Hepatic stellate cell (primary cell): ENCODE measurements at places on chromosomes 6 and 20.
A peak's percentile ranks its signal among the peaks of the same experiment; 100 is the strongest.

- no peak for DNase-seq
Measured at GRCh38 chr20:60104993-60105803, 147.0 kb downstream of the CDH26 start.

GRCh38 chr20:54110457-54110856, 40.1 kb upstream of the BCAS1 start:
- no peak for DNase-seq

DNA sequence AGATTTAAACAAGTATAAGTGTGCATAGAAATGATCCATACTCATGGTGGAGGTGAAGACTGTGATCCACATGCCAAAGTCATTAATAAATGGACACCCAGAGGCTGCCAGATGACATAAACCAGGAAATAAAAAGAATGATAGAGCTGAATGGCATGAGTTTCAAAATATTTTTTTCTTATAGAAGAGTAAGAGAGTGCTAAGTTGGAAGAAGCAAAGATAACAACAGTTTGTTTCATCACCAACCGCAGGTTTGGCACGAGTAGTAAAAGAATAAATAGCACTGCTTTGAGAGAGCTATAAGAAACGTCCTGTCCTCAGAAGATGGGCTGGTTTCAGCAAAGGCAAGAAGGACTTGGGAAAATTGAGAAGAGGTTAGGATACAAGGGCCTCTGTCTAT, 246.9 kb downstream of the UBE3D start:
- DNase-seq: no peak

DNA sequence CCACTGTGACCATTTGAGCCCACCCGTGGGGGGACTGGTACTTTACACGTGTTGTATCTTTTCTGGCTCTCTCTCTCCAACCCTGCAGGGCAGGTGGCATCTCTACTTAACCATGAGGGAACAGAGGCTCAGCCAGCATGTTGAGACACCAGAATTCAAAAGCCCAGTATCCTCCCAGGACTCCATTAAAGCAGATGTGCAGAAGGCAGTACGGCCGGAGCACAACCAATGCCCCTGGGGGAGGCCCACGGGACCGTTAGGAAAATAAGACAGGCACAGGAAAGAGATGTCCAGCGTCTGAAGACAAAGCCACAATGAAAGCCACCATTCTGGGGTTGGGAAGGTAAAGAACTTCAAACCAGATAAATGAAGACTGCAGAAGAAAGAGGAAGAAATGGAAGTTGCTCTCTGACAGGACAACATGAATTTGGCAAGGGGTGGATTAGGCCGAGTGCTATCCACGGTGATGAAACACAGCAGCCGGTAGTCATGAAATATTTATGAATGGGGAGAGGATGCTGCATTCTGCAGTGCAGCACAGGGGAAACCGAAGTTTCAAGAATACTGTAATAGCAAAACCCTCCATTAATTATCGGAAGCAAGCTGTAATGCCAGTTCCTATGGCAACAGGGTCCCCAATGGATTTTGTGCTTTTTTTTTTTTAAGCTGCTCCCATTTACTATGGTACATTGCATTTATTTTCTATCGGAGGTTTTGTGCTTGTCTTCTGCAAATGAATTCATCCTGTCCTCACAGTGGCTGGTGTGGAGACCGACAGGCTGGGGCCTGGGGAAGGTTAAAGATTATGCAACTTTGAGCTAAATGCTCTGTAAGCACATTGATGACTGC, 179.4 kb downstream of the NRN1 start:
- DNase-seq: no peak

DNA sequence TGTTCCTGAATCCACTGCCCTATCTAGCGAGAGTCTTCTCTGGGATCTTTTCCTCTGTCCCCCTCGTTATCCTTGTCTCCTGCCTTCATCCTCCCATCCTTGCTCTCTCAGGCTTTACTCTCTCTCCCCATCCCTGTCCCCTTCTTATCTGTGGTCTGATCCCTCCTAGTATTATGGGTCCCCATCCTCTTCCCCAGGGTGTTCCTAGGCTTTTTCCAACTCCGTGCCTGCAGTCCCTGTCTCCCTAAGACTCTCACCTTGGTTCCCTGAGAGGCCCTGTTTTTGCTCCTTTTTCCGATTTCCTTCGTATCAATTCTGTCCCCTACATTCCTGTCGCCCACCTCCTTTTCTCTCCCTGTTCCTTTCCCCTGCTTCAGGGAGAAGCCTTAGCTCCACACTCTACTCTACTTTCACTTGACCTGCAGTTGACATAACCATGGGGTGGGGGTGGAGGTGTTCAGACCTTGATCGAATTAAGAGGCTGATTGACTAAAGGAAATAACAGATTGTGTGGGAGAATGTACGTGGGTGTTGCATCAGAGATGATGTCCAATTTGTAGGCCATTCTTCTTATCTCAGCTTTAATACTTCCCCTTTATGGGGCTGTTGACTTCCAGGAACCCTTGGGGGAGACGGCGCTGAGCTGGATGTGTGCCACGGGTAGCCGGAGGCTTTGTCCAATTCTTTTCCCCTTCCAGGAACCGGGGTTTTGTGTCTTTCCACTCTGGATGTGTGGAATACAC, 905 bp downstream of the PPARD start:
- peak; percentile 35 for DNase-seq

DNA sequence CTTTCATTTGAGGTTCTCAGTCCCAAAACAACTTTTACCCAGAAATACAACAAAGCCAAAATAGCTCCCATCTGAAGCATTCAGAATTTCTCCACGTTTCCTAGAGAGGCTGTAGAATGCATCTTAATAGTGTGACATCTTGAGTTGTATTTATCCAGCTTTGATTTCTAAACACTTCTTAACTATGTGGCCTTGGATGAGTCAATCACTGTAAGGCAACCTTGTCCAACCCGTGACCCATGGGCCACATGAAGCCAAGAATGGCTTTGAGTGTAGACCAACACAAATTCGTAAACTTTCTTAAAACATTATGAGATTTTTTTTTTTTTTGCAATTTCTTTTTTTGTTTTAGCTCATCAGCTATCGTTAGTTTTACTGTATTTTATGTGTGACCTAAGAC, 108.1 kb downstream of the RALGAPA2 start:
- no peak for DNase-seq

DNA sequence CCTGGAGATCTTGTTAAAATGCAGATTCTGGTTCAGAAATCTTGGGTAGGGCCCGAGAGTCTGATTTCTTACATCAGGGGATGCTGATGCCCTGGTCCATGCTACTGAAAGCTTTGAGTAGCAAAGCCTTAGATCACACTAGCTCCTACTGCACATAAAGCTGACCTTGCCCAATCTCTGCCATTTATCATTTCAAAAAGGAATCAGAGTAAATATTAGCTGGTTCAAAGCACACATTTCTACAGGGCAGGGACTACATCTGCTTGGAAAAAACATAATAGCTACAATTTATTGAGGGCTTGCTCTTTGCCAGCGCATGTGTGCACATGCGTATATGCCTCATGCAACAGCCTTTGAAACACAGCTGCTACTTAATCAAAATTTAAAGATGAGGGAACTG, 440.4 kb upstream of the ARID1B start:
- no peak for DNase-seq

DNA sequence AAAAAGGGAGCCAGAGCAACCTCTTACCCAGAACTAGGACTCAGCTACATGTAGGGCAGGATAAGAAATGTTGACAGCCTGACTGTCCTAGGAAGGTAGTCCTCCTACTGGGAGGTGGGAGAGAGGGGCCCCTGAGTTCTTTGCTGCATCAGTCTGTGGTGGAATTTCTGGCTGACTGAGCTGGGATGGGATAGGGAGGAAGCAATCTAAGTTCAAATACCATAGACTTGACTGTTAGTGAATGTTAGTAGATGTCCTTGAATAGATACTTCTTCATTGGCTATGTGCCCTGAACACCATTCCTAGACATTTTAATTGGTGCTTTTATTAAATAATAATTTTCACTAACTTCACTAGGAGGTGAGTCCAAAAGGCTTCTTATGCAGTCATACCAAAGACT, 1343.6 kb upstream of the CITED2 start:
- no peak for DNase-seq

DNA sequence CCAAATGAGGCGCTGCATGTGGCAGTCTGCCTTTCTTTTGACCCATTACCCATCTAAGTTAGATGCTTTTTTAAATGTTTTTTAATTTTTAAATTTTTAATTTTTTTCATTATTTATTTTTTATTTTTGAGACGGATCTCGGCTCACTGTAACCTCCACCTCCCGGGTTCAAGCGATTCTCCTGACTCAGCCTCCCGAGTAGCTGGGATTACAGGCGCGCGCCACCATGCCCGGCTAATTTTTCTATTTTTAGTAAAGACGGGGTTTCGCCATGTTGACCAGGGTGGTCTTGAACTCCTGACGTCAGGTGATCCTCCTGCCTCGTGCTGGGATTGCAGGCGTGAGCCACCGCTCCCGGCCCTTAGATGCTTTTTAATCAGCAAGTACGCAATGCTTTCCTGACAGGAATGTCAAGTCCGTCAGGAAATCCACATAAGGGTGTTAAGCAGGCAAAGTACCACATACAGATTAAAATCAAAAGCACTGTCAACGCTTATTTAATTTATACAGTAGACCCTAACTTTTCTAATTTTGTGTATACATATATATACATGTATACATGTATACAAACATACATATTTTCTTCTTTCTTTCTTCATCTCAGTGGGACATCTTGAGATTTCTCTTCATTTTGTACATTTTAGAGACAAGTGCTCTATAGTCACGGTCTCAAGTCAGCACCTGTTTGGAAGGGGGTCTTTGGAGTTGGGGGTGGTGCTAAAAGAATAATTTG, 995 bp upstream of the GSTA4 start:
- no peak for DNase-seq
